ENCODE measurements at places on chromosomes 12 and 14. TPM values are rescaled to one million over a fixed set of nuclear protein-coding genes. Genes with fewer than 3 reads are reported as not detected.

DNA sequence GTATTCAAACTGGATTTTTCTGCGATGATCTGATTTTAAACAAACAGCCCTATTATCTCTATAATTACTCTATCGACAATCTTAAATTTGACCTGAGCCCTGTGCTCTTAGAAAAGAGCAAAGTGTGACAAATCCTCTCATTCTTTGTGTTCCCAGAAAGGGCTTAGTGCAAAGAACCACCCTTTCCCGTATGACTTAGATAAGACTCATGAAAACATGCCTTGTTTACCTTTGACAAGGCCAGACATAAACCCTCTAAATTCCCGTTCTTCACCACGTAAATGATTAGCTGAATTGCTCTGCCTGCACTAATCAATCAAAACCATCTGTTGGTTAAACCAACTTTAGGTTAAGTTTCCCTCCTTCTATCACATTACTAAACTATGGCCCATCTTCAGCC lies 285.7 kb upstream of the SEL1L start:
- no peaks in the 10 kb centered on the region for H3K36me3 ChIP-seq
- H3K4me1 ChIP-seq = no peaks in the 10 kb centered on the region
- no peaks in the 10 kb centered on the region for H3K27me3 ChIP-seq
- no peak overlapping the region for H3K27ac ChIP-seq
- no peak for DNase-seq

- H3K4me3 ChIP-seq = no peak overlapping the region
- H3K27ac ChIP-seq = no peak overlapping the region
- H3K4me1 ChIP-seq = no peaks in the 10 kb centered on the region
- H3K27me3 ChIP-seq = no peaks in the 10 kb centered on the region
- H3K36me3 ChIP-seq = no peaks in the 10 kb centered on the region
These were observed 181.3 kb upstream of the SLC38A2 start for GRCh38 chr12:46553911-46554310.

GRCh38 chr14:20044243-20044642 lies 8.4 kb upstream of the OR4K13 start:
- no peak overlapping the region for H3K4me3 ChIP-seq
- no peak overlapping the region for H3K27ac ChIP-seq
- no peak for DNase-seq
- H3K27me3 ChIP-seq = no peaks in the 10 kb centered on the region

DNA sequence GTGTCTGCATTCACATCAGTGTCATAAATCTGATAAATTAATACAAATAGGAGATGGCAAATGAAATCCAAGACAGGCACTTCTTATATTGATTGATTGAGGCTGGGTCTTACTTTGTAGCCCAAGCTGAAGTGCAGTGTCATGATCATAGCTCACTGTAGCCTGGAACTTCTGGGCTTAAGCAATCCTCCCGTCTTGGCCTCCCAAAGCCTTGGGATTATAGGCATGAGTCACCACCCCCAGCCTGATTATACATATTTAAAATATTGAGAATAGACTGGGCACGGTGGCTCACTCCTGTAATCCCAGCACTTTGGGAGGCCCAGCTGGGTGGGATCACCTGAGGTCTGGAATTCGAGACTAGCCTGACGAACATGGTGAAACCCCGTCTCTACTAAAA lies 51.3 kb downstream of the MARK3 start:
- H3K27me3 ChIP-seq = no peaks in the 10 kb centered on the region
- no peak overlapping the region for H3K4me3 ChIP-seq
- H3K27ac ChIP-seq = no peak overlapping the region
- H3K4me1 ChIP-seq = no peaks in the 10 kb centered on the region

DNA sequence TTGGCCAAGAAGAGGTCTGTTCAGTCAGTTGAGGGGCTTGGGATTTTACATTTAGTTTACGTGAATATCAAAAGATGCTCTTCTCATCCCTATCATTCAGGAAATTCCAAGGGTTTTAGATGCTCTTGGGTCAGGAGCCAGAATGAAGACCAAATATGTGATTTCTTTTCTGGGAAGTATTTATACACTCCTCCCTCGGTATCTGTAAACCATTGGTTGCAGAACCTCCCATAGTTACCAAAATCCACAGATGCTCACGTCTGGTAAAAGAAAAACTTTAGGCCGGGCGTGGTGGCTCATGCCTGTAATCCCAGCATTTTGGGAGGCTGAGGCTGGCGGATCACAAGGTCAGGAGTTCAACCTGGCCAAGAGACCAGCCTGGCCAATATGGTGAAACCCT lies 75.9 kb downstream of the TNFAIP2 start:
- H3K36me3 ChIP-seq = no peaks in the 10 kb centered on the region
- H3K4me3 ChIP-seq = no peak overlapping the region
- H3K27ac ChIP-seq = peak overlapping the region; percentile 47
- no peaks in the 10 kb centered on the region for H3K27me3 ChIP-seq
- DNase-seq = no peak

GRCh38 chr12:121637231-121637914 lies 11.0 kb downstream of the ORAI1 start:
- no peak overlapping the region for H3K4me3 ChIP-seq
- peak; percentile 74 for DNase-seq
- H3K27me3 ChIP-seq = no peaks in the 10 kb centered on the region
- peaks cover 23% of the 10 kb centered on the region for H3K4me1 ChIP-seq

DNA sequence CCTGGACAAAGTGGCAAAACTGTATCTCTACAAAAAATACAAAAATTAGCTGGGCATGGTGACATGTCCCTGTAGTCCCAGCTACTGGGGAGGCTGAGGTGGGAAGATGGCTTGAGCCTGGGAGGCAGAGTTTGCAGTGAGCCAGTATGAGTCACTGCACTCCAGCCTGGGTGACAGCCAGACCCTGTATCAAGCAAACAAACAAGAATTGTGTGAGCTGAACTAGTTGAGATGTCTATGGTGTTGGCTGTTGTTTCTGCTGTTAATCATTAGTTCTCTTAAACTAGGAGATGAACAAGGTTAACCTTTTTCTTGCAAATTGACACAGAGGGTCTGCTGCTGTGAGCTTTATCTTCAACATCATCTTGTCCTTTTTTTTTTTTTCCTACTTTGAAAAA lies 23.6 kb downstream of the RASSF3 start:
- no peaks in the 10 kb centered on the region for H3K27me3 ChIP-seq
- peak overlapping the region; percentile 17 for H3K27ac ChIP-seq
- peak; percentile 77 for DNase-seq

GRCh38 chr14:104337351-104337750 lies 199.0 kb downstream of the KIF26A start:
- no peaks in the 10 kb centered on the region for H3K27me3 ChIP-seq
- H3K4me1 ChIP-seq = peaks cover 2% of the 10 kb centered on the region
- H3K4me3 ChIP-seq = no peak overlapping the region
- no peaks in the 10 kb centered on the region for H3K36me3 ChIP-seq

GRCh38 chr12:59708484-59708883 lies 112.7 kb downstream of the SLC16A7 start:
- no peaks in the 10 kb centered on the region for H3K4me1 ChIP-seq
- H3K4me3 ChIP-seq = no peak overlapping the region
- no peak for DNase-seq
- no peaks in the 10 kb centered on the region for H3K27me3 ChIP-seq
- no peak overlapping the region for H3K27ac ChIP-seq
- H3K36me3 ChIP-seq = no peaks in the 10 kb centered on the region

DNA sequence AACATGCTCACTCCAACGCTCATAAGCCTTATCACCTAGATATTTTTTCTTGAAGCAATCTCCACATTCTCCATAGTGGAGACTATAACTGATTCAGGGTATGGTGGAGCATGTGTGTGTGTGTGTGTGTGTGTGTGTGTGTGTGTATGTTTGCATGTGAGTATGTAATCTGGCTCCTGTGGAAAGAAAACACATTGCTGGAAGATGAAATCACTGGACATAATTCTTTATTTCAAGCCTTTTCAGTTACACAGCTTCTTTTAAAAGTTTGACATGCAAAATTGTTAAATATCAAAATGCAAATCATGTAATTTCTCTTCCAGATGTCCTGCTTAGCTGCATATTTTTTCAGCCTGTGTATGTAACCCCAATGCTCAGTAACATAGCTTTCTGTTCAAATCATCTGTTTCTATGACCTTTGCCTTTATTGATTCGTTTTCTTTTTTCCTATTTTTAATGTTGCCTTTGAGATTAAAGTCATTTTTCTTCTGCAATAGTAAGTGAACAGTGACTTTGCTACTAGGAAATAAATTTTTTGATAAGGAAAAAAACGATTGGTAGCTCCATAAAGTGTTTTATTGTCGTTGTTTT lies 80.5 kb upstream of the BTG1 start:
- H3K36me3 ChIP-seq = no peaks in the 10 kb centered on the region
- no peak for DNase-seq
- H3K27me3 ChIP-seq = no peaks in the 10 kb centered on the region

DNA sequence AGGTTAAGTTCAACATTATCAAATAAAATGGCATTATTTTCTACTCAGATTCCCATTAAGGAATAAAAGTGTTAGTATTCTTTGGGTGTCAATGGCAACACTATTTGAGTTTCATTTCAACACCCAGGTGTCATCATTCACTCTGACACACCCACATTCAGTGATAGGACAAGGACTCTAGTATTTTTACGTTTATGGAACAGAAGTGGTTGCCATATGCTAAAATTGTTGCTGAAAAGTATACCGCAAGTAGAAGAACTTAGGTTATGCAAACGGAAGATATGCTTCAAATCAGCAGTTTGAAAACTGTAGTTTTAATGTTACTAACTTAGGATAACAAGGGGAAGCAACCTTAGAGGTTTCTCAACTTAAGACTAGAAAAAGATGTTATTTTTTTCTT lies 20.0 kb upstream of the SGPP1 start:
- no peaks in the 10 kb centered on the region for H3K27me3 ChIP-seq
- no peak overlapping the region for H3K27ac ChIP-seq
- H3K4me1 ChIP-seq = no peaks in the 10 kb centered on the region
- no peak for DNase-seq
- H3K36me3 ChIP-seq = no peaks in the 10 kb centered on the region

- H3K4me1 ChIP-seq = no peaks in the 10 kb centered on the region
- H3K27me3 ChIP-seq = no peaks in the 10 kb centered on the region
- no peaks in the 10 kb centered on the region for H3K36me3 ChIP-seq
- DNase-seq = no peak
- no peak overlapping the region for H3K27ac ChIP-seq
- H3K4me3 ChIP-seq = no peak overlapping the region
These were observed 31.9 kb downstream of the CCDC91 start for GRCh38 chr12:28222081-28222700.

- no peaks in the 10 kb centered on the region for H3K36me3 ChIP-seq
- no peak overlapping the region for H3K4me3 ChIP-seq
- no peak overlapping the region for H3K27ac ChIP-seq
- DNase-seq = no peak
- H3K27me3 ChIP-seq = no peaks in the 10 kb centered on the region
These were observed 126.7 kb upstream of the AEBP2 start for GRCh38 chr12:19312637-19313036.

- peak within 1 kb of the TSS; percentile 99 for H3K27ac ChIP-seq
- peak within 1 kb of the TSS; percentile 66 for H3K4me3 ChIP-seq
- peaks cover 10% of the 10 kb centered on the region for H3K36me3 ChIP-seq
- DNase-seq = peak; percentile 92
- no peaks in the 10 kb centered on the region for H3K27me3 ChIP-seq
- H3K4me1 ChIP-seq = peaks cover 83% of the 10 kb centered on the region
These were observed at the start of gene TNS2 for GRCh38 chr12:53049571-53050318. Gene TNS2 (plus strand): TSS chr12:53050065. CDS start chr12:53050186, 121 bp downstream.

GRCh38 chr12:69648476-69648875 lies 37.8 kb upstream of the LRRC10 start:
- no peaks in the 10 kb centered on the region for H3K4me1 ChIP-seq
- DNase-seq = no peak
- H3K27me3 ChIP-seq = no peaks in the 10 kb centered on the region

GRCh38 chr14:54549862-54550261 lies 17.1 kb upstream of the SAMD4A start:
- no peak overlapping the region for H3K27ac ChIP-seq
- no peaks in the 10 kb centered on the region for H3K4me1 ChIP-seq
- no peak overlapping the region for H3K4me3 ChIP-seq
- no peak for DNase-seq

DNA sequence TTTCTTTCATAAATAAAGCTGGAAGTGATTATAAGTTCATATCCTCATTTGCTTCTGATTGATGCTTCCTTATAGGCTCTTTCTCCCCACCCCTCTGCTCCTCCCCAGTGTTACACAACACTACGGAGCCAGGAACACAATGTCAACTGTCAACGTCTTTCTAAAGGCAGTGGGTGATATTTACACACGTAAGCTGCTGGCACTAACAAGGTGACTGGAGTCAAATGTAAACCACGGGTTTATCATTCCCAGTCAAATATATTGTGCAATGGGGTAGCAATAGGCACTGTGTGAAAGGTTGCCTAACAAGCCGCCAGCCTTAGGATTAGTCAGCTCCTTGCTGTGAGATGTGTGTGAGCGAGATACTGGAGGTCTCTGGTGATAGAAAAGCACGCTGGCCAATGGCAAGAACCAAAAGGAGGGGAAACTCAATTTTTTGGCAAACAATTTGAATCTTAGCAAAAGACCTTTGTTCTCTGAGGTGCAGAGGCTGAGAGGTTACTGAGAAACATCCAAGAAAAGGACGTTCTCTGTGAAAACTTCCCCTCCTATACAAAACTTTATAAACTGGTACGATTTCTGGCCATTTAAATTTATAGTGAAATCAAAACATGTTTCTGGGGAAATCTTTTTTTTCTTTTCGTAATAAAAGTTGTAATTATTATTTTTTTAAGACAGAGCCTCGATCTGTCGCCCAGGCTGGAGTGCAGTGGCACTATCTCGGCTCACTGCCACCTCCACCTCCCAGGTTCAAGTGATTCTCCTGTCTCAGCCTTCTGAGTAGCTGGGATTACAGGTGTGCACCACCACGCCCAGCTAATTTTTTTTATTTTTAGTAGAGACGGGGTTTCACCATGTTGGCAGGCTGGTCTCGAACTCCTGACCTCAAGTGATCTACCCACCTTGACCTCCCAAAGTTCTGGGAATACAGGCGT lies 22.3 kb upstream of the HECTD1 start:
- peak overlapping the region; percentile 76 for H3K27ac ChIP-seq
- no peak overlapping the region for H3K4me3 ChIP-seq
- H3K4me1 ChIP-seq = peaks cover 11% of the 10 kb centered on the region
- DNase-seq = peak; percentile 92
- no peaks in the 10 kb centered on the region for H3K36me3 ChIP-seq
- H3K27me3 ChIP-seq = no peaks in the 10 kb centered on the region

DNA sequence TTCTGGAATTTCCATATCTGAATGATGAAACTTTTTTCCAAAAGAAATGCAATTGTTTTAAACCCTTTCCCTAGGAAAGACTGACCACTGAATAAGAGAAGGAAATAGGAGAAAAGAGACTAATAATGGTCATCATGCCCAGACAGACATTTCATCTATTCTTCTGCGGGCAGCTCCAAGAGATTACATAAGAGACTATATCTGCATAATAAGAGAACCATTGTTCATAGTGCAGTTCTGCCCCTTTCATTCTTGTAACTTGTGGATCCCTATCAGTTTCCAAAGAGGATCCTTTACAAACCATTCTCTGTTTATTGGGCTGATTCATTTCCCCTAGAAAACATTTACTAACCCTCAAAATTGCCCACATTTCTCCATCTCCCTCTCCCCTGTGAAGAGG lies 197.8 kb downstream of the FSCB start:
- H3K27ac ChIP-seq = no peak overlapping the region
- no peaks in the 10 kb centered on the region for H3K27me3 ChIP-seq
- no peaks in the 10 kb centered on the region for H3K4me1 ChIP-seq
- no peak for DNase-seq
- H3K36me3 ChIP-seq = no peaks in the 10 kb centered on the region

Gene ASCL1
- total RNA-seq = not detected

Gene HOXC11
- total RNA-seq = not detected

Gene BAZ1A
- total RNA-seq = 28.3 TPM

Gene PLXNC1
- total RNA-seq = 14.1 TPM

Data from upper lobe of left lung (tissue), 6 donors.